ENCODE measurements at places on chromosomes 3 and 15. TPM values are rescaled to one million over a fixed set of nuclear protein-coding genes. Genes with fewer than 3 reads are reported as not detected.

Gene SPTBN5
- total RNA-seq: 0.64 TPM

Gene TGM5
- not detected for total RNA-seq

DNA sequence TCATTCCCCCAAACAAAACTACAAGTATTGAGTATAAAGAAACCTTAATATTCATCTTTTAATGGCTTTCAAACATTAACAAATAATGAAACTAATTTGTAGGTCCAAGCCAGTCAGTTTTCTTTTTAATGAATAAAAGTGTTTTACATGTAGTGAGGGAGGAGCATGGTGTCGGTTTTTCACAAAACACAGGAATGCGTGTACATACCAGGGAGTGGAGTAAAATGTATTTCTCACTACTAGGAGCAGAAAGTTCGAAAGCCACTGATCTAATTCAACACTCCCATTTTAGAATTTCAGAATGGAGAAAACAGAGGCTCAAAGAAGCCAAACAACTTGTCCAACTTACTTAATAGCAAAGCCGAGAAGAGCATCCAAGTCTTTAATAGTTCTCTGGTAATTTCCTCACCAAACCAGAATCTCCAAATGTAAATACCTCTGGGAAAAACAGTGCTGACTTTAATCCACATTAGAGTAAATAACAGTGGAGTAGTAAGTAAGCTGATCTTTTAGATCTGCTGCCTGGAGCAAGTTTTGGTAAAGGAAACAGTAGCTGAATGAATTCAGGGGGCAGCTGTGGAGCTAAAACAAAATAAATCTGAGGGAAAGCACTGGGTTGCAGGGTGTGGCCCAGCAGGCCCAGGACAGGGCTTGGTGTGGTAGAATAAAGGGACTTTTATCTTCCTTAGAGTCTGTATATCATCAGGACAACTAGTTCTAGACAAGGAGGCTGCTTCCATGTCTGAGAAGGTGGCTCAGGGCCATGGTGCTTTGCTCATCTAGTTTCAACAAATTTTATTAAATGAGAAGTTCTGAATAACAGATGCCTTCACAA lies 7.9 kb downstream of the ANP32A start:
- peaks cover 81% of the 10 kb centered on the region for H3K4me1 ChIP-seq
- H3K27ac ChIP-seq: no peak overlapping the region
- peaks cover 56% of the 10 kb centered on the region for H3K36me3 ChIP-seq

- H3K27ac ChIP-seq: no peak overlapping the region
- no peak for DNase-seq
- H3K36me3 ChIP-seq: no peaks in the 10 kb centered on the region
- no peaks in the 10 kb centered on the region for H3K4me1 ChIP-seq
- H3K4me3 ChIP-seq: no peak overlapping the region
These were observed 66.2 kb downstream of the SCN11A start for GRCh38 chr3:38985581-38985980.

DNA sequence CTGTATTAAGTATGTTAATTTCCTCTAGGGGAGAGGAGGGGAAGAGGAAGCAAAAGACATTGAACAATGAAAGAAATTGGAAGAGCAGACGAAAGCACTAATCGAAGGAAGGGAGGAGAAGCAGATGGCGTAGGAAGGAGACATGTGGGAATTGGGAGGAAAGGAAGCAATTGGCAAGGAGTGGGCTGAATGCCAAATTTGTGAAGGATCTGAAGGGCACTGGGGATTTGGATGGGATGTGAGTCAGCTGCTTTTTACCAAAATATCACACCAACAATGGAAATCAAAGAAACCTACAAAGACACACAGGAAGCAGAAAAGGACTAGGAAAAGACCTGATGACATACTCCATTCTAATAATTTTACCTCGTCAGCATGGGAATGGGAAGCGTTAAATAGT lies 1029.8 kb downstream of the ROBO1 start:
- H3K4me3 ChIP-seq: no peak overlapping the region
- H3K27ac ChIP-seq: no peak overlapping the region
- H3K36me3 ChIP-seq: no peaks in the 10 kb centered on the region
- no peaks in the 10 kb centered on the region for H3K27me3 ChIP-seq
- no peaks in the 10 kb centered on the region for H3K4me1 ChIP-seq

GRCh38 chr3:40739971-40740370 lies 215.2 kb downstream of the ZNF621 start:
- H3K27ac ChIP-seq: no peak overlapping the region
- no peak overlapping the region for H3K4me3 ChIP-seq
- H3K36me3 ChIP-seq: no peaks in the 10 kb centered on the region
- peaks cover 22% of the 10 kb centered on the region for H3K27me3 ChIP-seq
- no peaks in the 10 kb centered on the region for H3K4me1 ChIP-seq
- no peak for DNase-seq

DNA sequence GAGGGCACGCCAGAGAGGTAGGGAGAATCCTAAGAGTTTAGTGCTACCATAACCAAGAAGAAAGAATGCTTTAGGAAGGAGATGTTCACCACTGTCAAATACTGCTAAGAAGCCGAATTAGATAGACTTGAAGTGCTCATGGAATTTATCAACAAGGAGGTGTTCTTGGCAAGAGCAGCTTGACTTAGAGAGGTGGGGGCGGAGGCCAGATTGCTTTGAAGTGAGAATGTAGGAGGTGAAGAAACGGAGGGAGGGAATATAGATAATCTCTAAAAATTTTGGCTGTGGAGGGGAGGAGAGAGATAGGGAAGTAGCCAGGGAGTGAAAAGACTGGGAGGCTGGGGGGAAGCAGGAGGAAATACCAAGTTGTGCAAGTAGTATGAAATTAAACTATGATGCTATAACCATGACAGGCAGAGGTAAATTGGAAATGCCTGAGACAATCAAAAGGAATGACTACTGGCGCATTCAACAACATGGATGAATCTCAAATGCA lies 35.5 kb downstream of the GADL1 start:
- no peaks in the 10 kb centered on the region for H3K36me3 ChIP-seq
- H3K4me3 ChIP-seq: no peak overlapping the region
- H3K4me1 ChIP-seq: no peaks in the 10 kb centered on the region
- H3K27me3 ChIP-seq: peaks cover 29% of the 10 kb centered on the region

Gene UACA
- total RNA-seq: 35.5 TPM

- no peak for DNase-seq
- peaks cover 56% of the 10 kb centered on the region for H3K36me3 ChIP-seq
- no peaks in the 10 kb centered on the region for H3K27me3 ChIP-seq
These were observed 15.6 kb downstream of the SMAD3 start for GRCh38 chr15:67080900-67081431.

DNA sequence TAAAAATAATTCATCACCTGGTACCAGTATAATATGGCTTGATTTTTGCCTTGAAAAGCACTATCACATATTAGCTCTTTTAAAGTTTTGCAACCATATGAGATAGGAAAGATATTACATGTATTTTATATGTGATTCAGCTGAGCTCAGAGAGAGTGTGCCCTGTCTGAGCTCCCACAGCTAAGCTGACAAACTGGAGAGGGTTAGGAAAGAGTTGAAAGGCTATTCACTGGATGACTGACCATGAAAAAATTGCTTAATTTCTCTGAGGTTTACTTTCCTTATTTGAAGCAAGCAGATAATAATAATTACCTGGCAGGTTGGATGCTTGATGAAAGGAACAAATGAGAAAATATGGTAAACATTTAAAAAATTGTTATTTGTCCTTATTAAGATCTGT lies 97.4 kb upstream of the CCDC80 start:
- H3K4me1 ChIP-seq: no peaks in the 10 kb centered on the region
- H3K4me3 ChIP-seq: no peak overlapping the region
- no peak overlapping the region for H3K27ac ChIP-seq
- no peaks in the 10 kb centered on the region for H3K36me3 ChIP-seq

Gene MYL3
- total RNA-seq: not detected
